Effector CD8-positive, alpha-beta T cell (primary cell): ENCODE measurements at places on chromosomes 3 and 15.
A peak's percentile ranks its signal among the peaks of the same experiment; 100 is the strongest.

- no peak for DNase-seq
Observed at GRCh38 chr15:26943866-26944265, 27.1 kb upstream of the GABRG3 start.

DNA sequence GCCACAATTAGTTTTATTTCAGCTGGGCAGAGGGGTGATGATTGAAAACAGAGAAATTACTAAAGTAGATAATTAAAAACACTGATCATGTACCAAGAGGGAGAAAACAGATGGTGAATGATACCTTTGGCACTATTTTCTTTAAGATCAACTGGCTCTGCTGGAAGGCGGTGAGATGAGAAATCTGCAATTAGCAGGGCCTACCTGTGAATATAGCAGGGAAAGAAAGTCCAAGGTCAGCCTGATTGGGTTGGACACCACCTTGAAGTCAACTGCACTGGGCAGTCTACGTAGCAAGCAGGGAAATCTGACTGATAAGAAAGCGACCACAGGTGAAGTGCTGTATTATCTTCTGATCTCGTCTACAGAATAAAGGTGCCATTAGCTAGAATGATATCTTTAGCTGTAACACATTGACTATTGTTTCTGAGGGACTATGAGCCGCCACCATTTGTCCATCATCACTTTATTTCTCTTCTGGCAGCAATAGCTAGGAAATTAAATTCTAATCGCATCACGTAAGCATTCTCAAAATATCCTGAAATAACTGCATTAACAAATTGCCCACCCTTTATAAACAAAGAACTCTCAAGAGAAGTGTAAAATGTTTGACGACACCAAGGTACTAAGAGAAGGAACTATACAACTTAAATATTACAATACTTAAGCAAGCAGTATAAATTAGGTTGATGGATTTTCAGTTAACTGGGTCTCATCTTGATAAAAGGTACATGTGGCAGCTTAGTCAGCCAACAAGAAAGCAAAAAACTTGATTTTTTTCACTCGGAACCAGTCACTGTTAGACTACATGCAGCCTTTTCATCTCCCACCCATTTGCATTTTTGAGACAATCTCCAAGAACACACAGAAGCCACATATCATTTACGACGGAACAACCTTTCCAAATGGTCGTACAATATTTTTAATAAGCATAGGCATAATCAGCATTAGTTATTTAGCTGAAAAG lies 1.3 kb downstream of the NEDD4 start:
- no peak for DNase-seq

DNA sequence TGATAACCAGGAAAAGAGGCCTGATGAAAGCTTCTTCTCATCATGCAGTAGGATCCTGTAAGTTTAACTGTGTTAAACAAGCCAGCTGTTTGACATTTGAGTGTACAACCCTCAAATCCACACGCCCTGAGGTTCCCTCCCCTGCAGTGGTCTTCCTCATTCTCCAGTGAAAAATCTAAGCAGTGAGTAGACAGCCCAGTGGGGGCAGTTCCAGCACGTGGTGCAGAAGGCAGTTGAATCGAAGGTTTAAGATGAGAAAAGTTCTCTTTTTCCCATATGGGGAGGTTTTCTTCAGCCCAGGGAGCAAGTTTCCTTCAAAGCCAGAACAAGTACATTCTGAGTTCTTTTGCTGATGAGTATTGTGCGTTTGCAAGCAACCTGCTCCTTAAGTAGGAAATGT lies 174.5 kb downstream of the NR2F2 start:
- DNase-seq = no peak

DNA sequence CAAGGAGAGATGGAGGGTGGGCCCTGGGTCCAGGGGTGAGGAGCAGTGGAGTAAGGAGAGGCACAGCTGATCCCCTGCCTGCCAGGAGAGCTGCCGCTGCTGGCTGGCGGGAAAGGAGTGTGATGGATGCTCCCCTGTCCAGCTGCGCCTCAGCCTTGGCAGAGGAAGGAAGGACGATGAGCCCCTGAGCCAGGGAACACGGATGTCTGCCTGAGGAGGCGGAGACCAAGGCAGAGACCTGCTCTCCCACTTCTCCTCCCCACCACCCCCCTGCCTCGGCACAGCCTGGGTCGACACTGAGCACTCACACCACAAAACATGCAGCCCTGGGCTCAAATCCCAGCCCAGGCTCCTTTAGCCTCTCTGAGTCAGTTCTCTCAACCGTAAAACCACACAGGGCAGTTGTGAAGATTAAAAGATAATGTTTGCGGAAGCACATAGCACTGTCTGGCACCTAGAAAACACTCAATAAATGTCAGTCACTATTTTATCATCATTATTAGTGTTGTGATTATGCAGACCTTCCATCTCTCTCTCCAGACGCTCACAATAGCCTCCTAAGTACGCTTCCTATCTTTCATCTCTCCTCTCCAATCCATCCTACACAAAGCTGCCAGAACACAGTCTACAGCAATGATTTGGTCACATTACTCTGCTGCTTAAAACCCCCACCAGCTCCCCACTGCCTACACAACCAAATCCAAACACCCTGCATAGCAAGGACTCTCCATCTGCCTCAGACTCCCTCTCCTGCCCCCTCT lies 52.2 kb downstream of the SEMA5B start:
- DNase-seq = no peak

- DNase-seq = no peak
Observed at GRCh38 chr3:117131259-117131658, 421.7 kb downstream of the TUSC7 start.

GRCh38 chr15:41503669-41504010 lies 10.0 kb downstream of the ITPKA start:
- no peak for DNase-seq

DNA sequence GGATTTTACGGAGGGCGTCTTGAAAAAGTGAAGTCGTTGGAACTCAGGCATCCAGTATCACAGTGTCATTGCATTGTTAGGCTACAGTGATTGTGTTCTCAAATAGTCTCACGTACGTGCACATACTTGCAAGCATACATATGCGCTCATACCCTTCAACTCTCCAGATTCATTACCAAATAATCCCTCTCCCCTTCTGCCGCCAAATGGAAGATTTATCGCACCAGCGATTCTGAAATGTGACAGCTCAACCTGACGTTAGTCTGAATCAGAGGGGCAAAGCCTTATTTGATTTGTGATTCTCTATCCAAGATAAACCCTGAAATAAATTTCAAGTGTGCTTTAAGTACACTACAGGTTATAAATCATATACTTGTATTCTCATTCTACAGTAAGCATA lies 119.4 kb downstream of the GADL1 start:
- no peak for DNase-seq

- DNase-seq = no peak
Observed at GRCh38 chr3:39205919-39206516, 13.6 kb upstream of the XIRP1 start.

DNA sequence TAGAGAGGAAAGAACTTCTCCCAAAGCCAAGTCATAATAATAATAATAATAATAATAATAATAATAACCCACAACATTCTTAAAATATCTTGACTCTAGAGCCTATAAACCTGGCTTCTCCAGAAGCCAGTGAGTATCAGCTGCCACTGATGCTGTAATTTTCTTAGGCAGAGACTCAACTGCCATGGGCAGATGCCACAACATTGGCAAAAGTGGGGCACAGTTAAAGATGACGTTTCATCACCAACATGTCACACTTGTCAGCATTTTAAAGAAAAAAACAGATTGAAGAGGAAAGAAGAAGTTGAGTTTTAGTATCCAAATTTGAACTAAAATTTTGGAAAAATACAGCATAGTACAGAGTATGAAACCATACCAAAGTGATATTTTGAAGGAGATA lies 265.0 kb downstream of the ZMAT3 start:
- DNase-seq = no peak

- DNase-seq = no peak
Observed at GRCh38 chr3:196428041-196428440, 4.2 kb downstream of the UBXN7 start.

- DNase-seq = no peak
Observed at GRCh38 chr3:39166932-39167532, 13.6 kb upstream of the CSRNP1 start.

- no peak for DNase-seq
Observed at GRCh38 chr3:110375751-110376518, 695.7 kb upstream of the NECTIN3 start.

- DNase-seq = no peak
Observed at GRCh38 chr3:15955968-15956367, 158.2 kb upstream of the ANKRD28 start.

DNA sequence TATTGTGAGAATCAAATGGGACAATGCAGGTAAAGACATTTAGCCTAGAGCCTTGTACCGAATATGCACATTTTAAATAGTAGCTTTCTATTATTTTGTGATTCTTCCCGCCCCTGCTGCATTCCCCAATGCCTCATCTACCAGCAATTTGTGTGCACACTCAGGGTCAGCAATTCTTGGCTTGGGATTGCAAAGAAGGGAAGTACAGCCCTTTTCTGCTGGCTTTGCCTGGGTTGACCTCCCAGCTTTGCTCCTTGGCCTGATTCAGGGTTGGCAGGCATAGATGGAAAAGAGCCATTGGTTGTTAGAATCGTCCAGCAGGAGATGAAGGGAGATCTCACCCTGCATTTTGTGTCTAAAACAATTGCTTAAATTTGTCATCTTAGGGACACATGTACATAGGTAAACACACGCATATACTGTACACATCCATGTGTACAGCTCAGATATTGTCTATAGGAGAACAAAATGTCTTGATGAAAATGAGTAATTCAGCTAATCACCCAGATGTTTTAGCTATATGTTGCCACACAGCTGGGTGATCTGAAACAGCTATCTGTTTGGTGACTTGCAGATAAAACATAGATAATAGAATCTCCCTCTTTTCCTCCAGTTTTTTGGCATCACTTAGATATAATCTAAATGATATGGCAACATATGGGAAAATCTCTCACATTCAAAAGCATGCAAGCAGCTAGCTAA lies 340.9 kb upstream of the TBL1XR1 start:
- DNase-seq = no peak

- DNase-seq = no peak
Observed at GRCh38 chr3:72274493-72275330, 489.8 kb upstream of the PROK2 start.

DNA sequence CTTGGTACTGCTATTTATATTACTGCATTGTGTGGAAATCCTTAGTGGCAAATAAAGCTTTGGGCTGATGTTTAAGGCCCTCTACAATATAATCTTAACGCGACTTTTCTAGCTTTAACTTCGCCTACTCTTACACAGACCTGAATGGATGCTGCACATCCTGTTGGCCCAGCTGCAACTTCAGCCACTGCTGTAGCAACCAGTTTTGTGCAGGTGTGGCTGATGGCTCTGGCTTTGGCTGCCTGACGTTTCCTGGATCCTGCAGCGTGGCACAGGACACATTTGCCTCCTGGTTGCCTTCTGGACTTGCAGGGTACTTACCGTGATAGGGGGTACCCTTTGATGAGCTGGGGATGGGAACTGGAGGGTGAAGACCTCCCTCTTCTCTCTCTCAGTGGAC lies 20.2 kb upstream of the ERICH6 start:
- DNase-seq = no peak

DNA sequence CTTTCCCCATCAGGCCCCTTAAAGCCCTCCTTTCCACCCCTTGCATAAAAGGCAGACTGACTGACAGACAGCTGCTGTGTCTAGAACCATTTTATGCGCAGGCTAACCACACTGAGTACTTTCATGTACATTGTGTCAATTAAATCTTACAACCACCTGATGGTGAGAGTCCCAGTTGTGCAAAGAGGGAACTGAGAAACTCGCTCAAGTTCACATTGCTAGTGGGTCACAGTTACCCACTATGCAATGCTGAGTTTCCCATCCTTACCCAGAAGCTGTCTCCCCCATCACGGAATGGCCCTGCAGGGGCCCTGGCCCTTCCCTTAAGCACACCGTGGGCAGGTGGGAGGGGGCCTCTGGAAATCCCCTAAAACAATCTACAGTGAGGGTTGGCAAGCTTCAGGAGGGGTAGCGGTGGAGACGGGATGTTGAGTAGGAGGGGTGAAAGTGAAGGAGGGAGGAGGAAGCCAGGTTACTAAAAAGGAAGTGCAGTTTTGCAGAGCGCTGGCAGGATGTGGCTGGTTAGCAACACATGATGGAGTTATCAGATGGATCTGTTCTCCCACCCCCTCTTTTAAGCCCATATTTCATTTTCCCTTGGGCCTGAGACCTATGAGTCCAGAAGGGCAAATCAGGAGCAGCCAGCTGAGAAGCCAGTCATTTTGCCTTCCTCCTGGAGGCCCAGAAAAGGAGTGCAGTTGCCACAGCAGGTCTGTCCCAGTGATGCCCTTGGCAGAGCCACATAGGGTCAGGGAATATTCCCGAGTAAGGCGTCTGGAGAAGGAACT lies 30.0 kb downstream of the STARD5 start:
- peak; percentile 55 for DNase-seq

DNA sequence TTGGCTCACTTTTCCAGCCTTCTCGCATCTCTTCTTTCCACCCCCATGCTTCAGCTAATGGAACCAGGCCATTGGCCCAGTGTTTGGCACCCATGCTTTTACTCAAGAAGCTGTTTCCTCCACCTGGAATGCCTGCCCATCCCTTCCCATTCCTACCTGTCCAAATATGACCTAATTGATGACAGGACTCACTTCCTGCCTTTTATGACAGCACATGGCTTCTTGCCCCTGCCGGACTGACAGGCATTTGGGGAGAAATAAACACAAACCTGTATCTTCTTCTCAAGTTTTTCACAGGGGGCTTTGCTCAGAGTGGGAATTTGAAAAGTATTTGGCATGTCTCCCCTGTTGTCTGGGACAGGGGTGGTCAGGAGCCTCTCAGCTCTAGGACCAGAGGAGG lies 120.1 kb downstream of the ABHD5 start:
- DNase-seq = no peak

DNA sequence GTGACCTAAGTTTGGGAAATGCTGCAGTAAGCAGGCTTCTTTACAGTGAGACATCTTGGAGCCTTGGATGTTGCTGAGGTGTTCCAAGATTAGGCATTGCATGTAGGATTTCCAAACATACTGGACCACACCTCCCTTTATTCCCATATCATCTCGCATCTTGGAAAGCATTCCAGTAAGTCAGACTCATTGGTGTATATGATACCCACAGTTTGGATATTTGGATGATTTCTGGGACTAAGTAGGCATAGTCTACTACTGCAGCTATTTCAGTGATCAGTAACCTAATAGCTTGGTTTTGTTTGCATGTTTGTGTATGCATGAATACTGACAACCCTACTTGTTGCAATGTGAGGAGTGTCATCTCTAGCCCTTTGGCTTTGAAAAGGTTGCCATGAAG lies 97.3 kb downstream of the SEMA6D start:
- no peak for DNase-seq

- no peak for DNase-seq
Observed at GRCh38 chr3:34106879-34107278, 308.4 kb downstream of the PDCD6IP start.

GRCh38 chr3:40200692-40201316 lies 108.7 kb upstream of the EIF1B start:
- no peak for DNase-seq

GRCh38 chr3:54360320-54360719 lies 238.0 kb downstream of the CACNA2D3 start:
- DNase-seq = no peak

DNA sequence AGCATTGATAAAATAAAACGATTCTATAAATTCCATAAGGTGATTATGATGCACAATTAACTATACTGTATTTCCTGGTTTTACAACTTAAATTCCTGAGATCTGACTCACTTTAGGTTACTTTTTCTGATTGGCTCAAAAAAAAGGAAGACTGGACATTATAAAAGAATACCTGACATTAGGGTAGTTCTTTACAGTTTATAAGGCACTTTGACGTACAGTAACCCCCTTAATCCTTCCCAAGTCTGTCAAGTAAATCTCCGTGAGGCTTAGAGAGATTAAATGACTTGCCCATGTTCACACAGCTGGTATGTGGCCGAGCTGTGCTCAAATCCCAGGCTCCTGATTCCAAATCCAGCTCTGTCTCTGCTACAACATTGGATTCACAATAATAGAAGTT lies 1.0 kb upstream of the SLTM start:
- no peak for DNase-seq

- no peak for DNase-seq
Observed at GRCh38 chr3:101037613-101038012, 44.4 kb upstream of the ABI3BP start.
